ENCODE measurements at places on chromosomes 3 and 15. TPM values are rescaled to one million over a fixed set of nuclear protein-coding genes. Genes with fewer than 3 reads are reported as not detected.
A peak's percentile ranks its signal among the peaks of the same experiment; 100 is the strongest.

GRCh38 chr3:52171514-52172261 lies 17.5 kb upstream of the POC1A start:
- DNase-seq: no peak

DNA sequence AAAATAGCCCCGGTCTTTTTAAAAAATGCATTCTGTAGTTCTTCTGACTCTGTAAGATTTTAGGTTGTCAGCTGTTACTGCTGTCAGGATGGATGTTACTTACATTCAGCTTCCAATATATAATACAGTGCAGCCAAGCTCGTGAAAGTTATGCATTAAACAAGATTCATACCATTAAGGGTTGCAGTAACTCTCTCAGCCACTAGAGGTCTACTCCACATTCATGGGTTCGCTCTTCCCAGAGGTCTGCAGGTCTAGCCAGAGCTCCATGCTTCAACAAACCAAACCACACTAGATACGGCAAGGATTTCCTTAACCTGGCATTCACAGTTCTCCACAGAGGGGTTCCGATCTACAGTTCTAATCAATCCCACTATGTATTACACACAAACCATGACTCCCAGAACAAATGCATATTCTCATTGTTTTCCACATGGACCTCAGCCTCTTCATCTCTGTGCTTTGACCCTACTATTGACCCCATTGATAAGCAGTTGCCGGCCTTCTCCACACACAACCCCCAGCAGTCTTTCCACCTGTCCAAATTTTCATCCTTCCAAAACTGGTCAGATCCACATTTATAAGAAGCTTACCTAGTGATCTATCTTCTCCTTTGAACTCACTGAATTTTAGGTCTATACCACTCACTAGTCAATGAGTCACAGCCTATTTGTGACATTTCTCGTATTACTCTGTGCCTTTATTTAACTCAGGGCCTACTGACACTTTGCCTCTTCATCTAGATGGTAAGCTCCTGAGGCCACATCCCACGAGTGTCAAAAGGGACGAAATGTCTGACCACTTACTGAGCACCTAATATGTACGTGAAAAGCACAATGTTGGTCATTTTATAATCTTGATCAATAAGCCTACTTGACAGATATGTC lies 33.7 kb downstream of the RORA start:
- DNase-seq: no peak

DNA sequence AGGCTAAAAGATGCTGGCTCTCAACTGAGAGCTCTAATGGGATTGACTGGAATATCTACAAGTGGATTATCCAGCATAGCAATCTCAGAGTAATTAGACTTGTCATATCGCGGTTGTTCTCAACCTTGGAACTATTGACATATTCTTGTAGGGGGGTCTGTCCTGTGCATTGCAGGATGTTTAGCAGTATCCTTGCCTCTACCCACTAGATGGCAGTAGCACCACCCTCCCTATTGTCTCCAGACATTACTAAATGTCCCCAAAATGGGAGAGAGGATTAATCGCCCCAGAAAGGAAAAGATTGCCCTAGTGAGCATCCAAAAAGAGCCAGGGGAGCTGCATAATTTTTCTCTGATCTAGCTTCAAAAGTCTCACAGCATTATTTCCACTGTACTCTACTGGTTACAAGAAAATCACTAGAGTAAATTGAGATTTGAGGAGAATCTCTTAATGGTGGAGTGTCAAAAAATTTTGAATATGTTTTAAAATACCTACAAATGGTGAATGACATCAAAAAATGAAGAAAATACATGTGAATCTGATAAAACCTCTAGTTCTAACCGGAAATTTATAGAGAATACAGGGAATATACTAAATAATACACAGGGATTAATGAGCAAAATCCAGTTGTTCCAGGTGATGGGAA lies 388.2 kb upstream of the AGTR1 start:
- peak; percentile 21 for DNase-seq

DNA sequence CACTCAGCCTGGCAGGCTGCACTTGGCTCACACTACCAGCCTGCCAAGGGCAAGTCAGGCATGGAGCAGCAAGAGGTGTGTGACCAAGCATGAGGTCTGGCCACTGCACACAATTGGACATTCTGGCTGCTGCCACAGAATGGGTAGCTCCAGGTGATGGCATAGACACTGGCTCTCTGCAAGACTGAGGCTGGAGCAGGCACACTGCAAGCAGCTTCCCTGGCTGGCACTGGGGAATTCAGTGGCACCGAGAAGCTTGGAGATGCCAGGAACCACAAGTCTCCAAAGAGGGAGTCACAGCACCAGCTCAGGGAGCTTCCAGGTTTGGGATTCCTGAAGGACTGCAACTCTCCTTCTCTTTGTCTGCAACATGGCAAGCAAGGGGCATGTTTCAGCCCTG lies 42.0 kb upstream of the KCNH8 start:
- DNase-seq: no peak

DNA sequence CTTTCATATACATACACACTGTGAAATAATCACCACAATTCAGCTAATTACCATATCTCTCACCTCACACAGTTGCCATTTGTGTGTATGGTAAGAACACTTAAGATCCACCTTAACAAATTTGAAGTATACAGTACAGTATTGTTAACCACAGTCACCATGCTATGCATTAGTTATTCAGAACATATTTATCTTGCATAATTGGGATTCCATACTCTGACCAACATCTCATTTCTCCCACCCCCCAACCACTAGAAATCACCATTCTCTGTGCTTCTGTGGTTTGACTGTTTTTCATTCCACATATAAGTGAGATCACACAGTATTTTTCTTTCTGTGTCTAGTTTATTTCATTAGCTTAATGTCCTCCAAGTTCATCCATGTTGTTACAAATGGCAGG lies 247.7 kb upstream of the CTNNB1 start:
- no peak for DNase-seq

DNA sequence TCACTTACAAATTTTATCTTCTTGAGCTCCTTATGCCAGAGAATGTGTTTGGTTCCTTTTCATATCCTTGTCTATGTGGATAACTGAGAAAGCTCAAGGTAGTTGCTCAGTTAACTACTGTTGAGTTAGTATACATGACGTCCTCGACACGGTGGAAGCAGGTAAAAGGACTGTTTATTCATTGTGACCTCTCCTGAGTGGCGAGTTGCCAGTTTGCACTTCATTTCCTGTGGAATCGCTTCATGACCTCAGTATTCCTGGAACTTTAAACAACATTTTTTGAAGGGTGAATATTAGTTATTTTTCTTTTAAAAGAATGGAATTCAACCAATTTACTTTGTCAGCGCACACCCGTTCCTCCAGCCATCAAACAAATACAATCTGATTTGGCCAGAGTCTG lies 1.2 kb upstream of the TPRG1 start:
- DNase-seq: no peak

DNA sequence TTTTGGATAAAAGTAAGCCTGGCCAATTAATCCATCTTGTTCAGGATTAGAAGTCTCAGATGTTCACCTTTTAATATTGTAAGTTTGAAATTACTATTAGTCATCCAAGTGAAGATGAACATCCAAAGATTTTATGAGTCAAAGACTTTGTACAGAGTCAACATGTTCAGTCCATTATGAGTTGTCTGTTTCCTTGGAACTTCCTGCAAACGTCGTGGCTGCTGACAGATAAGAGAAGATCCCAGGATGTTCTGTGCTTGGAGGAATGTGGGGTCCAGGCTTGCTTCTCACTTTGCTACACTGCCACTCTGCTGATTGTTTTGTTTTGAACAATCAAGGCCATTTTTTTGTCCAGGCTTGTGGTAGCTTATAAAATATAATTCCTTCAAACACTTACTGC lies 74.3 kb upstream of the SLCO2A1 start:
- DNase-seq: no peak

DNA sequence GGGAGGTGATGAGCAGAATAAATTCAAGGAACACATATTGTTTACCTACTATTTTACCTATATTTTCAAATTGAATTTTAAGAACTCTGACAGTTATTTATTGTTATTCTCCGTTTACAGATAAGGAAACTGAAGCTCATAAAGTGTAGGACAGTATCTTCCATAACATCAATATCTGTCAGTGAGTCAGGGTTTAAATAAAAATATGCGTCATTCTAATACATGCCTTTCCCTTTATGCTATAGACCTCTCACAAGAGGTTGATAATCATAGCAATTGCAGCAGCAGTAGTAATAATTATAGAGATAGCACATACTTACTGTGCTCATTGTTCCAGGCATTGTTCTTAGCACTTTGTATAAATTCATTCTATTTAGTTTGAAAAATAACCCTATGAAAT lies 101.1 kb downstream of the EPHA6 start:
- DNase-seq: no peak

DNA sequence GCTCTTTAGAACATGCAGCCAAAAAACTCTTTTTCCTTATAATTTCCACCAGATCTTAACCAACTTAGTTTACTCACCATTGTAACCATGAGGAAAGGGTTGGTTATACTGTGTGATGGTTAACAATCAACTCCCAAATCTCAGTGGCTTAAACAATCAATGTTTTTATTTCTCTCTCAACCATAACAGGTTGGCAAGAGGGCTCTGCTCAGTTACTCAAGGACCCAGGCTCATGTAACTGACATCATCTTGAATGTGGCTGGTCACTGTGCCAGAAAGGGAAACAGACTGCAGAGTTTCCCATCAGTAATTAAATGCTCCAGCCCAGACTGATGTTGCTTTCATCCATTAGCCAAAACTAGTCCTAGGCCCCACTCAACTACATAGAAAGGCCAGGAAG lies 69.0 kb downstream of the ANKRD28 start:
- DNase-seq: no peak

ARL14 gene
- 0.75 TPM for total RNA-seq

WNT5A gene
- 5.4 TPM for total RNA-seq

All from pancreas (tissue), 10 donors.